ENCODE measurements at places on chromosomes 7 and 10. TPM values are rescaled to one million over a fixed set of nuclear protein-coding genes. Genes with fewer than 3 reads are reported as not detected.
A peak's percentile ranks its signal among the peaks of the same experiment; 100 is the strongest.

DNA sequence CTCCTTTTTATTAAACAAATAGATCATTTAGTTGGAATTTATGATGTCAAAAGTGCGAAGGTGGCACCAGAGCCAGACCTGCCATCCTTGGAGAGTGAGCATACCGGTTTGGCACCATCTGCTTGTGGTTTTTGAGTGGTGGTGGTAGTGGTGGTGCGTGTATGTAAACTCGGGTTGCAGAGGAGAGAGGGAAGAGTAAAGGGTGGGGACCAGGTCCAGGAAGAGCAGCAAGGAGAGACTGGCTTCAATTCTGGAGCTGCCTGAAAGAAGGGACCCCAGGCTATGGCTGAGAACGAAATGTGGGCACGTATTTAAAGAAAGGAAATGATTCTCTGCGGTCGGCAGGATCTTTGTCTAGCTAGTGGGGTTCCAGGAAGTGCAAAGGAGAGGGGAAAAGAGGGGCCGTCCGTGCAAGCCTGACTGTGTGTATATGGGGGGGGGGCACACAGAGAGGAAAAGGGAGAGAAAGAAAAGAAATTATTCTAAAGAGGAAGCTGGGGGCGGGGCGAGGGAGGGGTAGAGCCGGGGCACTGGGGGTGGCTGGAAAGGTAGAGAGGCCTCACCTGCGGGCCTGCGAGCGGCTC, 448 bp upstream of the GOLGA7B start:
- H3K27me3 ChIP-seq = peaks cover 1% of the 10 kb centered on the region
- H3K4me1 ChIP-seq = no peaks in the 10 kb centered on the region
- H3K27ac ChIP-seq = no peak overlapping the region
- no peaks in the 10 kb centered on the region for H3K36me3 ChIP-seq
- peak overlapping the region; percentile 53 for H3K4me3 ChIP-seq

DNA sequence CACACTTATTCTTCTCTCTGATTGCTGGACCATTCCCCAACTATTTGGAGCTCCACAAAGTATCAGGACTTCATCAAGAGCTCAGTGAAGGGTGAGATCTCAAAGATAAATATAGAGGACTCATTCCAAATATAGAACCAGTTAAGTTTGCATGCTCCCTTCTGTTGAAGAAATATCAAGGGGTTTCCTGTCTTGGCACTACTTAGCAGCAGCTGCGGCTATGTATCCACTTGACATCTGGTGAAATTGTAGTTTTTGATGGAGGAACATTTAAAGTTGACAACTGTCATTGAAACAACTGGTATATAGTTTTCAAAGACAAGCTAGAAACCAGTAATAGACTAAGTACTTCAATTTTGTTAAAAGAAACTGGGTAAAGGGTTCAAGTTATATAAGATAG, 1.0 kb upstream of the SPAG6 start:
- no peak overlapping the region for H3K4me3 ChIP-seq
- H3K4me1 ChIP-seq = peaks cover 16% of the 10 kb centered on the region
- H3K27ac ChIP-seq = no peak overlapping the region
- no peaks in the 10 kb centered on the region for H3K36me3 ChIP-seq
- H3K27me3 ChIP-seq = peaks cover 5% of the 10 kb centered on the region

The FUOM gene
- total RNA-seq = 34.9 TPM

The PPP3CB gene
- 43.0 TPM for total RNA-seq

The LIPF gene
- not detected for total RNA-seq

- no peak for DNase-seq
- H3K36me3 ChIP-seq = no peaks in the 10 kb centered on the region
- H3K27ac ChIP-seq = no peak overlapping the region
- no peaks in the 10 kb centered on the region for H3K4me1 ChIP-seq
- H3K4me3 ChIP-seq = peak overlapping the region; percentile 53
- H3K27me3 ChIP-seq = peaks cover 10% of the 10 kb centered on the region
Measured at GRCh38 chr10:29735628-29736365, 101.0 kb upstream of the SVIL start.

The GIMAP2 gene
- 29.8 TPM for total RNA-seq

DNA sequence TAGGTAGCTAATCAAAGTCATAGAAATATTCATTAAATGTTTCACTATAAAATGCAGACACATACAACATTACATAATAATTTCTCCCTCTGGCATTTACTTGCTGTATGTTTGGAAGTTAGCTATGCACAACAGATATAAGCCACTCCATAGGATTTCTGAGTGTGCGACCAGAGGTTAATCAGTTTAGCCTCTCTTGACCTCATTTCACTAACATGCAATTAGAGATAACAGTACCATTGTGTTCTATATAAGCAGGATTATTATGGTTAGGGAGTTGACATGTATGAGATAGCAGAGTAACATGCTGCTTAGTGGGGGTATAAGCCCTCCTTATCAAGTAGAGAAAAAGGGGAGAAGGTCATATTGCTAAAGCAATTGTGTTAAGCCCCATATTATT, 26.4 kb downstream of the GLUD1 start:
- H3K4me3 ChIP-seq = no peak overlapping the region

The SHLD2 gene
- total RNA-seq = 30.8 TPM

The SLC18A3 gene
- not detected for total RNA-seq

DNA sequence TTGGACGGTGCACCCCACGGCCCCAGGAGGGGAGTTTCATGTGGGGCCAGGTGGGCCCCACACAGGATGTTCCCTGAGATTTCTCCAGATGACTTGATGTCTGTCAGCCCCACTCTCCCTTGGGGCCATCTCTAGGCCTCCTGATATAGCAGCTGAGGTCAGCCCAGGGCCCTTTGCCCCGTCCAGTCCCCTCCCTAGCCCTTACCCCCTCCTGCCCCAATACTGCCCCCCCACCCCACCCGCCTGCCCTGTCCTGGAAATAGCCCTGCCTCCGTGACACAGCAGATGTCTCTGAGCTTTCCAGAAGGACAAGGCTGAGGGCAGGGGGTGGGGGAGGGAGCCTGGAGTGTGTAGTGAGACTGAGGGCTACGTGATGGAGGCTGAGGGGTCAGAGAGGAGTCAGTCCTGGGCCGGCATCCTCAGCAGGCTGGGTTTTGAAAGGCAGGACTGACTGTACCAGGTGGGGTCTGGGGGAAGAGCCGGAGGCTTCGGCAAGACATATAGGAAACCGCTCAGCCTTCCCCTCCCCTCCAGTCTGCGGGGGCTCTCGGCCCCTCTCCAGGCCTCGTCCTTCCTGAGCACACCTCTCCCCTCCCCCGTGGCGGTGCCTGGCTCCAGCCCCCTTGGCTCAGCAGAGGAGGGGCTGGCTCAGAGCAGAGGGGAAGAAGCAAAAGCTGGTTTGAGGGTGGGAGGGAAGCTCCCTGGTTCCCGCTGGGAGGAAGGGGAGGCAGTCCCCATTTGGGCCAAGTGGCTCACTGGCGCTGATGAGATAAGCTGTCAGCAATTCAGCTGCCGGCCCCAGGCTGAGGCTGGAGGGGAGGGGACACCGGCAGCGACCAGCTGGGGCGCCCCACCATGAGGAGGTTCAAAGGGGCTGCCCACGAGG, 2.0 kb downstream of the FLNC start:
- H3K4me1 ChIP-seq = peaks cover 8% of the 10 kb centered on the region
- H3K27ac ChIP-seq = no peak overlapping the region
- no peak for DNase-seq
- H3K27me3 ChIP-seq = peaks cover 13% of the 10 kb centered on the region
- H3K4me3 ChIP-seq = no peak overlapping the region
- no peaks in the 10 kb centered on the region for H3K36me3 ChIP-seq

The GJD4 gene
- total RNA-seq = not detected

The CYP2C19 gene
- not detected for total RNA-seq

DNA sequence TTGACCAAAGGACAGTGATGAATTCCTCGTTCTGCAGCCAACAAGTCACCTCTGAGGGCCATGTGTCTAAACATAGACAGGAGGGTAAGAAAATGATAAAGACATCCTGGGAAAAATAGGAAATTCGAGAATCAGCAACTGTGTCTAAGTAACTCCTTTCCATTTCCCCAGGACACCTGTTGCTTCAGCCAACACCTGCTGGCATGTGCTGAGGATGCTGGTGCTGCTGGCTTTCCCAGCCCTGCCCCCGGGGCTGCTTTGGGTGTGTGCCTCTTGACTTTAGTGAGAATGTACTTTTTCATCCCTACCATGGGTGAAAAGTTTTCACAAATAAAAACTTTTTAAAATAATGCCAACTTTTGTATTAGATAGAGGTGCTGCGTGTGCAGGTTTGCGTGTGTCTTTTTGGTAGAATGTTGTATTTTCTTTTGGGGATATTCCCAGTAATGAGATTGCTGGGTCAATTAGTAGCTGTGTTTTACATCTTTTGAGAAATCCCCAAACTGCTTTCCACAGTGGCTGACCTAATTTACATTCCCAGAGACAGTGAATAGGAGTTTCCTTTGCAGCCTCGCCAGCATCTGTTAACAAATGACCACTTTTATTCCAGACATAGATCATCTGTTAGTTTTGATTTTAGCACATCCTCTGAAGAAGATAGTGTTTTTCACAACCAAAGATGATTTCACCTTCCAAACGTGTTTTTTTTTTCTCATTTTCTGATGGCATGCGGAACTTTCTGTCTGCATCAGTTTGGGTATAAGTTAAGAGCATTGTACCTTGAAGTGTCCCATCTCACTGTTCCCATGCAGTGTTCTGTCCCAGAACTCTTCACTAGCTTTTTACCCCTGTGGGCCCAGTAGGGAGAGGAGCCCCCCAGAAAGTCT, 104.2 kb upstream of the ACBD5 start:
- peaks cover 9% of the 10 kb centered on the region for H3K4me1 ChIP-seq
- peak overlapping the region; percentile 43 for H3K4me3 ChIP-seq
- H3K27me3 ChIP-seq = no peaks in the 10 kb centered on the region
- peak overlapping the region; percentile 14 for H3K27ac ChIP-seq
- H3K36me3 ChIP-seq = no peaks in the 10 kb centered on the region
- DNase-seq = peak; percentile 47

The INA gene
- total RNA-seq = not detected

GRCh38 chr10:6242089-6242488, 39.4 kb downstream of the PFKFB3 start:
- no peak overlapping the region for H3K4me3 ChIP-seq
- no peaks in the 10 kb centered on the region for H3K4me1 ChIP-seq
- H3K27me3 ChIP-seq = no peaks in the 10 kb centered on the region
- no peak for DNase-seq
- H3K27ac ChIP-seq = no peak overlapping the region
- H3K36me3 ChIP-seq = no peaks in the 10 kb centered on the region

GRCh38 chr7:30310674-30311362, 26.4 kb downstream of the ZNRF2 start:
- H3K4me3 ChIP-seq = no peak overlapping the region
- H3K4me1 ChIP-seq = peaks cover 29% of the 10 kb centered on the region
- H3K27me3 ChIP-seq = no peaks in the 10 kb centered on the region
- DNase-seq = no peak
- H3K36me3 ChIP-seq = no peaks in the 10 kb centered on the region

The AGMO gene
- total RNA-seq = not detected

DNA sequence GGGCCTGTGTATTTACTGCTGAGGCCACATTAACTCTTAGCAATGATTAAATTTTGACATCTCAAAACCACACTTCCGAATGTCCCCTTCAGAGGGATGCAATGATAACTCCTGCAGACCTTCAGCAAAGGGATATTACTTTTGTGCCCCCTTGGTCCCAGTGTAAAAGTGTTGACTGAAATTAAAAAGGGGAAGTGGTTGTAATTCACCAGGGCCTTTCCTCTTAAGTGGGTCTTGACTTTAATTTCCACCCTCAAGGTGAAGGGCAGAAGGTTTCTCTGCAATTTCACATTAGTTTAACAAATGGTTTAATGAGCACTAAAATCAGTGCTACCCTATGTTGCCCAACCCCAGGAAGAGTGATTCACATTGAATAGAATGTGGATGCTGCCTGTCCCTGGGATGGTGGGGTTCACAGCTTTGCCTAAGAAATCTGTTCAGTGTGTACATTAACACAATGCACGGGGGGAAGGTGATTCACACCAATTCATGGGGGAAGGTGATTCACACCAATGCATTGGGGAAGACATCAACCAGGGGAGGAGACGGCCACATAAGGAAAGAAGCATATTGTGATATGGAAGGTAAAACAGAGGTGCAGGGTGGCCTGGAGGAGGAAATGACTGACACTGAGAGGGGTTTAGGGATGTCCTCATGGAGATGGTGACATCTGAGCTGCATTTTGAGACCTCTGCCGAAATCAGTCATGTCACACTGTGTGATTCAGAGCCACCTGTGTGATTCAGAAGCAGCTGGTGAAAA, 19.4 kb upstream of the TNS3 start:
- no peak for DNase-seq
- H3K27me3 ChIP-seq = no peaks in the 10 kb centered on the region
- peak overlapping the region; percentile 5 for H3K4me3 ChIP-seq
- no peak overlapping the region for H3K27ac ChIP-seq

DNA sequence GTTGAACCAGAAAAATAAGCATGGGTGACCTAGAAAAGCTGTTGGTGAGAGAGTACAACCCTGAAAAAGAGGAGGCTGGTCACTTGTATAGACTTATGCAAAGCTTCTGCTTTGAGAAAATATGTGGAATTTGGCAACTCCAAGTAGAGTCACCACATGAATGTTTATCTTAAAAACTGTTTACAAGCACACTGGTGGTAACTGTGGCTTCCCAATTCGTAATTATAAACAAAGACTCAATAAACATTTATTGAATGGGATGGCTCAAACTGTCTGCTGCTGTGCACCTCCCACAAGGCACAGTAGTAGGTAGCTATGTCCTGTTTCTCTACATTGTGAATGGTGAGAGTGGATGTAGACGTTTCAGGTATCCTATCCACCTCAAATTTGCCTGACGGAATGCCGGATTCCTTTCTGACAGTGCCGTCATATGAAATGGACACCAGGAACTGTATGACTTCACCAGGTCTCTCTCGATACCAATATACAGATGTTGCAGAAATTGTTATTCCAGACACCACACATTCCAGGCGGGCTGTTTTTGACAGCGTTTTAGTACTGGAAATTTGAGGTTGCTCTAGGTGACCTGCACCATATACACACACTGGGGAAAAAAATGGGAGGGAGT, 43.4 kb upstream of the TARP start:
- H3K27ac ChIP-seq = no peak overlapping the region
- no peaks in the 10 kb centered on the region for H3K36me3 ChIP-seq
- no peak for DNase-seq
- no peak overlapping the region for H3K4me3 ChIP-seq

DNA sequence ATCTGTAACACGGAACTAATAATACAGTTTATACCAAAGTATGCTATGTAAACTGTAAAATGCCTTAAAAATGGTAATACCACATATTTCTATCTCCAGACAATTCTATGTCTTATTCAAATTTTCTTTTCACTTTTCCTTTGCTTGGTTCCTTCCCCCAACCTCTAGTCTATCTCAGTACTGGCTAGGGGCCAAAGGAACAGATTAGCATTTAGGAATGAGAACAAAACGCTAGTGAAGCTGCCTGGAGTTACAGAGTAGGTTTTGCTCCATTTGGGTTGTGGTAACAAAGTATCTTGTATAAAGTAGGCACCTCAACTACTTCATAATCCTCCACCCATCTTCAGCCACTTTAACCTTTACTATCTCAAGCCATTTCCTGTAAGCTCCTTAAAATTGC, 94.1 kb downstream of the HBP1 start:
- no peak overlapping the region for H3K4me3 ChIP-seq
- no peaks in the 10 kb centered on the region for H3K27me3 ChIP-seq
- no peaks in the 10 kb centered on the region for H3K4me1 ChIP-seq
- no peak for DNase-seq
